ENCODE measurements at places on chromosomes 2 and 18.
A peak's percentile ranks its signal among the peaks of the same experiment; 100 is the strongest.

- H3K36me3 ChIP-seq = no peaks in the 10 kb centered on the region
- no peak for DNase-seq
- no peak overlapping the region for H3K27ac ChIP-seq
- H3K4me1 ChIP-seq = no peaks in the 10 kb centered on the region
- no peaks in the 10 kb centered on the region for H3K27me3 ChIP-seq
Measured at GRCh38 chr2:132562245-132562644, 107.8 kb downstream of the LYPD1 start.

DNA sequence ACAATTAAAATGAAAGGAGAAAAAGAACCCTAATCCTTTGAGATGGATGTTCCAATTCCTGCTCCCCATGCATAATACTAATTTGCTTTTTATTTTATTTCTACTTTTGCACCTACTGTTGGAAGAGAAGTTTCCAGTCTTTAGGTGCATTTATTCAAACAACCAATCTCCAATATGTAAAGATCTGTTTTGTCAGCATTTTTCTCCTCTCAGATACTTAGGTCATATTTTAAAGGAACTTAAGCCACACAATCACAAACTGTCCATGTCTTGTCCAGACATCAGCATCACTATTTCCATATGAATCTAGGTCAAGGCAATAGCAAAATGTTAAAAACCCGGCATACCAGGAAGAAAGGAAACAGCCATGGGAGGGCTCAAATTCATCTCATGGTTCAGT, 1023.2 kb downstream of the BCL11A start:
- no peaks in the 10 kb centered on the region for H3K4me1 ChIP-seq
- H3K4me3 ChIP-seq = no peak overlapping the region
- peaks cover 2% of the 10 kb centered on the region for H3K36me3 ChIP-seq
- DNase-seq = no peak
- no peaks in the 10 kb centered on the region for H3K27me3 ChIP-seq
- H3K27ac ChIP-seq = no peak overlapping the region

DNA sequence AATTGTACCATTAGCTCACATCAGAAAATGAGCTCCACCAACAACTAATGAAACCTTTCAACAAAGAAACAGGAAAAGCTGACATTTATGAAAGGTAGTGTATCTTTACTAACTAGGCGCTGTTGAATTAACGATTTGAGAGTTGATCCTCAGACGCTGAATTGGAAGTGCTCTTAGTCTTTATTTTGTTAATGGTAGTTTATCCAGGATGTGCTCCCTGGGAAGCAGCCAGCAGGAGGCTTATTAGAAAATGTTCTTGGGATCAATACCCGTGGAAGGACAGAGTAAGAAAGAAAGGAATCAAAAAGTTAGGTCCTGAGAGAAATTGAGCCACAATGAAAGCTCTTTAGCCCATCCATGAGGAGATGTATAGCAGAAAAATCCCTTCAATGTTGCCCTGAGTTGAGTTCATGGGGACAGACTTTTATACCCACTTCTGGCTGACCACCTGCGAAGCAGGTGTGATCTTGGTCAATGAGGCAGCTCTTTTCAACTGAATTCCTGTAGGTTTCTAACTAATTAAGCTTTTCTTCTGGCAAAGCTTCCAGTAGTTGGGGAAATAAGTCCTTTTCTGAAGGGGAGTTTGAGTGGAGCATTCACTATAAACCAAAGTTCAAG, 492.6 kb upstream of the REG3G start:
- H3K36me3 ChIP-seq = no peaks in the 10 kb centered on the region
- H3K4me1 ChIP-seq = no peaks in the 10 kb centered on the region
- no peak for DNase-seq
- no peaks in the 10 kb centered on the region for H3K27me3 ChIP-seq

- peaks cover 2% of the 10 kb centered on the region for H3K36me3 ChIP-seq
- no peak for DNase-seq
- peaks cover 22% of the 10 kb centered on the region for H3K27me3 ChIP-seq
- peaks cover 2% of the 10 kb centered on the region for H3K4me1 ChIP-seq
- H3K4me3 ChIP-seq = no peak overlapping the region
- H3K27ac ChIP-seq = peak overlapping the region; percentile 24
Measured at GRCh38 chr2:144547494-144547893, 27.6 kb upstream of the ZEB2 start.

DNA sequence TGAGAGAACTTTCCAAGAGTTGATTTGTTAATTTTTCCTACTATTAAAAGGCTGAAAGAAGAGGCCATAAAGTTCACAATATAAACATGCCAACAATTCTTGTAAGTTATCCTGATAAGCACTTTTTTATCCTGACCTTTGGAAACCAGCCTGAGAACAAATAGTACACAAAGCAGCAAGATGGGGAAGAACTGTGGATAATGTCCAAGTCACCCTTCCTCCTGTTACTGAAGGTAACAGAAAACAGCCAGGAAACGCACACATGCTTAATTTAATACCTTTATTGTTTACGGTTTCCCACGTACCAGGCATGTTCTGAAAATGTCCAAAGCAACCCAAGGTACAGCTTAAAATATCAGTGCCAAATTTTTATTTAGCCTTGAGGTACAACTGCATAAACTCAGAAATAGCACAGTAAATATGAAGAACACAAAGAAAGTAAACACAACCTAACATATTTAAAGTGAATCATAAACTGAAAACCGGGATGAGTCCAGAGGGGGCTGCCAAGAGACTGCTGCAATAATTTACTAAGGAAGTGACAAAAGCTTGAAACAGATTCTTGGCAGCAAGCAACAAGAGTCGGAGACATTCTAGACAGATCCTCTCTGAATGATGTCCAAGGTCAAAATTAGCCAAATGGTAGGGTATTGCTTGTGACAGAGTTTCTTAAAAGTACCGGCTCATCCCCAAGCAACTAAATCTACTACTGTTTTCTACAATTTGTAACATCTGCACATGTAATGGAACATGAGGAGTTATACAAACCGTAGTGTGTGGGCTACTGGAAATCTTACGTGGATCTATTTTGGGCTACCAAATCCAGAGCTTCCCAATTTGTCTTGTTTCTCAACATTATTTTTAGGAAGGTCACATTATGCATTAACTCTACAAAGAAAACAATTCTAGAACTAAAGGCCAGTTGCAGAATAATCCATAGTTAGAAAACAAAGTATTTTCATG, 93.2 kb downstream of the CABYR start:
- DNase-seq = no peak
- H3K27ac ChIP-seq = no peak overlapping the region
- peak overlapping the region; percentile 5 for H3K4me3 ChIP-seq
- H3K36me3 ChIP-seq = peaks cover 6% of the 10 kb centered on the region
- H3K27me3 ChIP-seq = peaks cover 30% of the 10 kb centered on the region
